ENCODE measurements at places on chromosomes 1 and 21.

DNA sequence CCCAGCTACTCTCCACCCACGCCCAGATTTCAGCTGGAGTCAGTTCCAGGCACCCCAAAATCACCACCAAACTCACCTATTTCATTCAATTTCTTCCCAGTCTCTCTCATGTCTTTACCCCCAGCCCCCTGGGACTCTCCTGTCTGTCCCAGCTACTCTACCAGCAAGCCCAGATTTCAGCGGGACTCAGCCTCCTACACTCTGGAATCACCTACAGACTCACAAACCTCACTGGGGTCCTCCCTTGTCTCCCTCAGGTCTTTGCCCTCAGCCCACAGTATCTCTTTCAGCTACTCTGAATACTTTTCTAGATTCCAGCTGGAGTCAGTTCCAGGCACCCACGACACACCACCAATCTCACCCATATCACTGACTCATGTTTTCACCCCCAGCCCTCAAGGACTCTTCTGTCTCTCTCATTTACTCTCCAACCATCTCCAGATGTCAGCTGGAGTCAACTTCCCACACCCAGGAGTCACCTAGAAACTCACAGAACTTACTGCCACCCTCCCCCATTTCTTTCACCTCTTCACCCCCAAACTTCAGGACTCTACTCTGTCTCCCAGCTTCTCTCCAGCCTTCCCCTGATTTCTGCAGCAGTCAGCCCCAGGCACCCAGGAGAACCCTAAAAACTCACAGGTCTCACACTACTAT, 1529.3 kb upstream of the TPTE start:
- H3K27me3 ChIP-seq: peaks cover 11% of the 10 kb centered on the region
- H3K36me3 ChIP-seq: no peaks in the 10 kb centered on the region
- no peaks in the 10 kb centered on the region for H3K4me1 ChIP-seq

DNA sequence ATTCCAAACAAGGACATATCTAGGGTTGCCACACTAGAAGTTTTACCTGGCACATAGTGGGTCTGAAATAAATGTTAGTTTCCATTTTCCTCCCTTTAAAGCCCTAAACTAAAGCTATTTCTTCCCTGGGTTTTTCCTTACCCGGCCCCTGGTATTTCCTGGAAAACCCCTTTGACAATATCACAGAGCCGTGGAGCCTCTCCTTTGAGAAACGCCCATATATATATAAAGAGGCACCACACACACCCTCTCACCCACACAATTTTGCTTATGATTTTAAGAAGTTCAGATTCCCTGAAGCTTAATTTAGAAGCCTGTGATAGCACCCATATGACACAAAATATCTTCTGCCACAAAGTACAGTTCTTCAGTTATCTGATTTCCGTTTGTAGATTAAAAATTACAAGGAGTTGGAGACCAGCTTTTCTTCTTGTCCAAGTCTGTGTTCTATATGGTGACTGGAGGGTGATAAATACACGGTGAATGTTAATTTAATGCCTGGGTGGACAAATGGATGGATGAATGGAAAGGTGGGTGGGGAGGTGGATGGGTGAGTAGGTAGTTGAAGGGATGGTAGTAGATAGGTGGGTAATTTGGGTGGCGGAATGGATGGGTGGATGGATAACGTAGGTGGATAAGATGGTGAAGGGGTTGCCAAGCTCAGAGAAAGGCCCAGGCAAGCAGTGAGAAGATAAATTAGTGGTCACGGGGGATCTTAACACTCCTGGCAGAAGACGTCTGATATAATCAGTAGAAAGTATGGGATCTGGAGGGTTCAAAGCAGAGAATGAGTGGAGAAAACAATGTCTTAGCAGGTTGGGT, 154.4 kb upstream of the FGGY start:
- no peaks in the 10 kb centered on the region for H3K27me3 ChIP-seq
- no peak for DNase-seq
- H3K36me3 ChIP-seq: no peaks in the 10 kb centered on the region
- H3K4me3 ChIP-seq: no peak overlapping the region

GRCh38 chr1:204659056-204659455, 26.5 kb downstream of the LRRN2 start:
- H3K36me3 ChIP-seq: no peaks in the 10 kb centered on the region
- DNase-seq: no peak
- no peaks in the 10 kb centered on the region for H3K4me1 ChIP-seq

GRCh38 chr1:168823988-168824387, 95.0 kb upstream of the DPT start:
- H3K36me3 ChIP-seq: no peaks in the 10 kb centered on the region
- H3K27me3 ChIP-seq: no peaks in the 10 kb centered on the region
- H3K4me1 ChIP-seq: no peaks in the 10 kb centered on the region
- no peak overlapping the region for H3K27ac ChIP-seq
- no peak for DNase-seq

GRCh38 chr1:58891347-58891746, 107.5 kb upstream of the JUN start:
- no peak overlapping the region for H3K27ac ChIP-seq
- peaks cover 53% of the 10 kb centered on the region for H3K4me1 ChIP-seq
- H3K36me3 ChIP-seq: no peaks in the 10 kb centered on the region
- H3K4me3 ChIP-seq: no peak overlapping the region
- no peaks in the 10 kb centered on the region for H3K27me3 ChIP-seq
- no peak for DNase-seq
